Progenitor cell of endocrine pancreas (in vitro differentiated cells): ENCODE measurements at places on chromosomes 11 and 22. TPM values are rescaled to one million over a fixed set of nuclear protein-coding genes. Genes with fewer than 3 reads are reported as not detected.

The SHISAL1 gene
- 0.29 and 0.46 TPM in 2 replicates for total RNA-seq

DNA sequence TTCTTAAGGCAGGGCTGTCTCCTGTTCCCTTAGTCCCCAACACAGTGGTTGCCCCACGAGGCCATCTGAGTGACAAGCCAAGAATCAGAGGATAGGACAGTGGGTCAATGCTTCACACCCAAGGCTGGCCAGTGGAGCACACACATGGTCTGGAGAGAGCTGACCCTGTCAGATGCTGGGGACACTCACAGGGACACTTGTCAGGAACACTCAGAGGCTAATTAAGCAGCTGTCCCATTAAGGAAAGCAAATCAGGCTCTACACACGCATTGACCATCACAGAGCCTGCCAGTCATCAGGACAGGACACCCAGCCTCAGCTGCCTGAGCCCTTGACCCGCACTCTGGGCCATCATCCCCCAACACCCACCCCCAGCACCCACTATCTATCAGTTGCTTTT is 18.2 kb downstream of the GDPD5 start:
- no peak for DNase-seq
- no peaks in the 10 kb centered on the region for H3K27me3 ChIP-seq
- H3K36me3 ChIP-seq = no peaks in the 10 kb centered on the region
- H3K4me3 ChIP-seq = no peak overlapping the region
- peak overlapping the region; percentile 80 for H3K27ac ChIP-seq

GRCh38 chr11:100759856-100760255 is 72.8 kb downstream of the ARHGAP42 start:
- no peak for DNase-seq
- H3K36me3 ChIP-seq = no peaks in the 10 kb centered on the region
- H3K27me3 ChIP-seq = no peaks in the 10 kb centered on the region
- no peak overlapping the region for H3K27ac ChIP-seq
- H3K4me3 ChIP-seq = no peak overlapping the region

The CATSPERZ gene
- total RNA-seq = not detected in 2 replicates

DNA sequence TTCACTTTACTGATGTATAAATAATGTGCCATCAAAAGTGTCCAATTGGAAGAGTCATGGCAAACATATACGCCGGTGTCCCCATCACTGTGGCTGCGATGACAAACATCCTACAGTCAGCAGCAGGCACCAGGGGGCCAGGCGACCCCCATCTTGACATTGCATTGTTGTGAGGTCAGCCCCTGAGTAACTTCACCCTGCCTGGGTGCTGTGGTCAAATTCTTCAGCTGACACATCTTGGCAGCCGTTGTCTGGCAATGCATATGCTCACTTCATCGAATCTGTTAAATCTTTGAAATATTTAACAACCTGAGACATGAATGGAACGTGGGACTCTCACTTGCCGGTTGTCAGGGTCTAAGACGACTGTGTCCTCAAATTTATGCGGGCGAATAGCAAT is 430.9 kb downstream of the BRD1 start:
- no peaks in the 10 kb centered on the region for H3K36me3 ChIP-seq
- H3K4me1 ChIP-seq = no peaks in the 10 kb centered on the region
- no peak overlapping the region for H3K27ac ChIP-seq
- H3K27me3 ChIP-seq = peaks cover 14% of the 10 kb centered on the region
- no peak overlapping the region for H3K4me3 ChIP-seq
- DNase-seq = no peak

- no peaks in the 10 kb centered on the region for H3K27me3 ChIP-seq
- no peak overlapping the region for H3K27ac ChIP-seq
- DNase-seq = no peak
- no peak overlapping the region for H3K4me3 ChIP-seq
- H3K36me3 ChIP-seq = no peaks in the 10 kb centered on the region
Observed at GRCh38 chr11:26761361-26761809, 39.5 kb upstream of the SLC5A12 start.

GRCh38 chr11:9876331-9876730 is 212.5 kb downstream of the SWAP70 start:
- H3K4me3 ChIP-seq = no peak overlapping the region
- no peak for DNase-seq
- H3K27me3 ChIP-seq = no peaks in the 10 kb centered on the region
- peaks cover 18% of the 10 kb centered on the region for H3K36me3 ChIP-seq
- no peak overlapping the region for H3K27ac ChIP-seq

The CHRM4 gene
- 0.51 and 0.81 TPM in 2 replicates for total RNA-seq

GRCh38 chr11:9642894-9643293 is 21.0 kb upstream of the SWAP70 start:
- H3K27me3 ChIP-seq = no peaks in the 10 kb centered on the region
- no peaks in the 10 kb centered on the region for H3K4me1 ChIP-seq
- H3K4me3 ChIP-seq = no peak overlapping the region
- no peak overlapping the region for H3K27ac ChIP-seq

The SLC22A8 gene
- total RNA-seq = 2.4 and 4.1 TPM in 2 replicates

DNA sequence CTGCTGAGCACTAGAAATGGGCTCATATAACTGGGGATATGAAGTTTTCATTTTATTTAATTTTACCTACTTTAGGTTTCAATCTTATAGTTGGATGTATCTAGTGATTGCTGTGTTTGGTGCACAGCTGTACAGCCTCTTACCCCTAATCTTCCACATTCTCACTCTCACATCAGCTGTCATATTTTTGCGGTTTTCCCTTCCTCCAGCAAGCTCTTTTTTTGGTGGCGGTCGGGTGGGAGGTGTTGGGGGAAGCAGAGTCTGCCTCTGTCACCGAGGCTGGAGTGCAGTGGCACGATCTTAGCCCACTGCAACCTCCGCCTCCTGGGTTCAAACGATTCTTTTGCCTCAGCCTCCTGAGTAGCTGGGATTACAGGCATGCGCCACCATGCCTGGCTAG is 445.1 kb upstream of the ISX start:
- H3K4me1 ChIP-seq = no peaks in the 10 kb centered on the region
- no peaks in the 10 kb centered on the region for H3K36me3 ChIP-seq
- no peak for DNase-seq
- H3K27me3 ChIP-seq = peaks cover 4% of the 10 kb centered on the region

DNA sequence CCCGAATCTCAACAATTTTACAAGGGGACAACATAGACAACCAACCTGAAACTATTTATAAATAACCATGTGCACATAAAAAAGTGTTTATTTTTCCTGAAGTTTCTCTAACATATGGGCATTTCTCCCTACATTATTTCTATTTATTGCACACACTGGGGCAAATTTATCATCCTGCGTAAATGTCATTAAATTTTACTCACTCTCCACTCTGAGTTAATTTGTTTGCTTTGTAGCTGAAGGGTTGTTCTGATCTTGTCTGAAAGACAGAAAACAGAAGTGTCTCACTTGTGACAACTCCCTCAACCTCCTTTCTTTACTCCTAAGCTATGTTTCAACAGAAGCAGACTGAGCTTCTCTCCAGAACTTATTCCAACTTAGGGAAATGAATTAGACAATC is 194.2 kb downstream of the HIPK3 start:
- H3K36me3 ChIP-seq = no peaks in the 10 kb centered on the region
- H3K4me1 ChIP-seq = peaks cover 33% of the 10 kb centered on the region
- H3K27ac ChIP-seq = no peak overlapping the region
- no peak overlapping the region for H3K4me3 ChIP-seq
- peaks cover 25% of the 10 kb centered on the region for H3K27me3 ChIP-seq
- DNase-seq = no peak

The GP1BB gene
- total RNA-seq = 5.8 and 7.7 TPM in 2 replicates

- H3K4me3 ChIP-seq = no peak overlapping the region
- DNase-seq = no peak
Observed at GRCh38 chr11:15346907-15347306, 232.2 kb downstream of the INSC start.

DNA sequence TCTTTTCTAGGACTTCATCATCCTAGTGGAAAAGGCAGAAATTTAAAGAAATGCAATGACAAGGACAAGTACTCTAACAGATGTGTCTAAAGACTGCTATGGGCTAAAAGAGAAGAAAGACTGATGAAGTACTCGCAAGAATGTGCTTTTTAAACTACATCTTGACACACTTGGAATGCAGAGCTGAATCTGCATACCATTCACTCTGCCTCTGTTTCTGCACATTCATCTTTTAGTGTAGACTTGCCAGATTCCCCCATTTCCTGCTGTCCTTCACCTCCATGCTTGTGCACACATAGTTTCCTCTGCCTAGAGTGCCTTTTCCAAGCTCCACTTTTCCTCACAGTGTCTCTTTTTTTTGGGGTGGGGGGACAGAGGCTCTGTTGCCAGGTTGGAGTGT is 239.0 kb upstream of the CCDC179 start:
- H3K27ac ChIP-seq = no peak overlapping the region
- no peaks in the 10 kb centered on the region for H3K36me3 ChIP-seq
- peaks cover 4% of the 10 kb centered on the region for H3K4me1 ChIP-seq
- H3K27me3 ChIP-seq = no peaks in the 10 kb centered on the region
- no peak for DNase-seq

The PAK1 gene
- 127 and 141 TPM in 2 replicates for total RNA-seq

The KRTAP5-10 gene
- total RNA-seq = 0.41 TPM in 1 of 2 replicates, not detected in the other

GRCh38 chr22:44599500-44600140 is 101.6 kb upstream of the RTL6 start:
- no peaks in the 10 kb centered on the region for H3K36me3 ChIP-seq
- peaks cover 22% of the 10 kb centered on the region for H3K27me3 ChIP-seq
- H3K4me1 ChIP-seq = peaks cover 14% of the 10 kb centered on the region
- no peak overlapping the region for H3K27ac ChIP-seq

- no peak overlapping the region for H3K4me3 ChIP-seq
- H3K4me1 ChIP-seq = no peaks in the 10 kb centered on the region
- no peaks in the 10 kb centered on the region for H3K36me3 ChIP-seq
- no peak overlapping the region for H3K27ac ChIP-seq
- peaks cover 12% of the 10 kb centered on the region for H3K27me3 ChIP-seq
Observed at GRCh38 chr22:36540867-36541642, 12.1 kb upstream of the EIF3D start.

- H3K27me3 ChIP-seq = peaks cover 15% of the 10 kb centered on the region
- no peaks in the 10 kb centered on the region for H3K36me3 ChIP-seq
- peak; percentile 69 for DNase-seq
- H3K4me3 ChIP-seq = no peak overlapping the region
- H3K4me1 ChIP-seq = no peaks in the 10 kb centered on the region
Observed at GRCh38 chr11:75445315-75445953, 12.4 kb upstream of the KLHL35 start.

The MPZL3 gene
- total RNA-seq = 6.3 and 7.4 TPM in 2 replicates

The PKDREJ gene
- total RNA-seq = 0.04 TPM in 1 of 2 replicates, not detected in the other

The PLEKHA7 gene
- total RNA-seq = 77.1 and 78.7 TPM in 2 replicates

- no peaks in the 10 kb centered on the region for H3K4me1 ChIP-seq
- H3K36me3 ChIP-seq = no peaks in the 10 kb centered on the region
- H3K4me3 ChIP-seq = no peak overlapping the region
- H3K27ac ChIP-seq = no peak overlapping the region
Observed at GRCh38 chr11:19276859-19277808, 36.4 kb upstream of the E2F8 start.

The YPEL4 gene
- 0.22 TPM in 2 replicates for total RNA-seq

The OR5M3 gene
- not detected in 2 replicates for total RNA-seq
